ENCODE measurements at places on chromosomes 6 and 20. TPM values are rescaled to one million over a fixed set of nuclear protein-coding genes. Genes with fewer than 3 reads are reported as not detected.

GRCh38 chr6:17691925-17692538, 14.7 kb downstream of the NUP153 start:
- no peak for DNase-seq

DNA sequence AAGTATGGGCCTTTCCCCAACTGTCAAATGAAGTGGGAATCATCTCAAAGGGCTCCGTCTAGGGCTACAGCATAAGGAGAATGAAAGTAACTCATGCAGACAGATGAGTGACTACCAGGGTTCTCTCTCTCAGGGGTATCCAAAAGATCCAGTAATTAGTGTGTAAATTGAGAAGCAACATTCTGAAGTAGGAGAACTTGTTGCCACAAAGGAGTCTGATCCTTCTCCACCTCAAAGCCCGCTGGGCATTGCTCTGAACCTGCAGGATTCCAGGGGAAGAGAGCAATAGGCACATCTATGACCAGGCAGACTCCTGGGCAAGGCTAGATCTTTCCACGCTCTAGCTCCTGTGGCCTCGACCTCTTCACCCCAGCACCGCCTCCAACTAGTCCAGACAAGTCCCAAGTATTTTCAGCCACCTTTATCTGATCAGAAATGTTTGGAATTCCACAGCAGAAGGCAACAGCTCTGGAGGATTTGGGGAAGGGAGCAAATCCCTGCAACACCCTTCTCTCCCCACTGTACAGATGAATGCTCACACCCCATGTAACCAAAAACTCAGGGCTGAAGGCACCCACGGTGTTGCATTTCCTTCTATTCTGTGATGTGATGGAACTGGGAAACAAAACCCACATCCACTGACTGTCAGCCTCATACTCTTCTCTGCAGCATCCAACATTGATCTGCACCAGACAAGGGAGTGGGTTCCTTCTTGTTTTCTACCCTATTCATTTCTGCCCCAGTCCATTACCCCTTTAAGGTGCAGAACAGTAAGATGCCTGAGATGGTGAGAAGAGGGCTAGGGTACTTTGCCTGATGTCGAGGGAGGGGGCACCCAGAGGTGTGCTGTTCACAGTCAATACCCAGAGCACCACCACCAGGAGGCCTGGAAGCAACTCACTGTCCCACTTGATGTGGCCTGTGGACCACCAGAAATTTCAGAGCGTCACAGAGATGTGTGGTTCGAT, 41.0 kb downstream of the COX4I2 start:
- DNase-seq: no peak

DNA sequence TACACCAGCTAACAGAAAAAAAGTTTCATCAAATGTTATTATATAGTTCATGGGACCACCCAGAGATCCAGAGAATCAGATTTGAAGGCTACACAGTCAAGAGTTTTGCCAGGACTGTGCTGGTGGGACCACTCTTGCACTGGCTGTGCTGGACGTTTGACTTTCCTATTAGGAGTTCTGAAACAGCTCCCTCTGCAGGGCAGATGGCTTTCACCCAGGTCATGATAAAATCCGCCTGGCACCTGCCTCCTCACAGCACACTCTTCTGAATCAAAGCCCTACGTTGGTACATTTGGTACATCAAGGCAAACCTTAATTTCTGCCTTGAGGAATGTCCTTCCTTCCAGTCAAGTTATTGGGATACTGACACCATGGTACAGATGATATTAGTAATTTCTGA, 302.1 kb downstream of the ZNF217 start:
- DNase-seq: no peak

DNA sequence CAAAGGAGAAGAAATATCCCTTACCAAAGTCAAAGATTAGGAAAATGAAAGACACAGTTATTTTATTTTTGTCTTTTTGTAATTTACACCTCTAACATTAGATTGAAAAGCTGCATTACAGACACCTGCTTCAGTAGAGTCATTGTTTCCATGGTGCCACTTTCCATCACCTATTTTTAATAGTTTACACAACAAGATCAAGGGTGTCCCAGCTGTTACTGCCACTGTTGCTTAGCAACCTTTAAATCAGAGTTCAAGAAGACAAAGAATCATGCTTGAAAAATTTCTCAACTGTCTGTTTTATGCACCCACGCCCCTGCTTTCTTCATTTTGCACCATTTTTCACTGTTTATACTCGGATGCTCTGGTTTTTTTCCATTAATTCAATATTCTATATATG, 668.2 kb upstream of the GJE1 start:
- no peak for DNase-seq

DNA sequence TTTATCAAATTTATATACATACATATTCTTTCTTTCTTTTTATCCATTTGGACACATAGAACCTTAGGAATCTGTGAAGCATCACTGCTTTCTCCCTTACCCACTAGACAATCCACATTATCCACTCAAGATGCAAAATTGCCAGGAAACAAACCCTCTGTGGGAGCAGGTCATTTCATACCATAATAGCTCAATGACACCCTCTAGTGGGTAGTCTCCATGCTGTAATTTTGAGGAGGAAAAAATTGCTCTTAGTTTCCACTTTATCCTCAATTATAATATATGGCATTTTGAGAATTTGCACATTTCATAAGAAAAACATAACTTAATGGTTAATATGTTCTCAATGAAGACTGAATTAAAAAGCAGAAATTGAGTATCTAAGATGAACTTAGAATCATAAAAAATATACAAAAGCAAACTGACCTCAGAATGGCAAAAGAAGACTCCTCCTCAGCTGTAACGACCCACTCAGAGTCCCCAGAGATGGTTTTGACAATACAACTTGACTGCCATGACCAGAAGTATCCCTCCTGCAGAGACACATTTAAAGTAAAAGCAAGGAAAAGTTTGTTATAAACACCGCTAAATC, 164.1 kb downstream of the FRK start:
- no peak for DNase-seq

DNA sequence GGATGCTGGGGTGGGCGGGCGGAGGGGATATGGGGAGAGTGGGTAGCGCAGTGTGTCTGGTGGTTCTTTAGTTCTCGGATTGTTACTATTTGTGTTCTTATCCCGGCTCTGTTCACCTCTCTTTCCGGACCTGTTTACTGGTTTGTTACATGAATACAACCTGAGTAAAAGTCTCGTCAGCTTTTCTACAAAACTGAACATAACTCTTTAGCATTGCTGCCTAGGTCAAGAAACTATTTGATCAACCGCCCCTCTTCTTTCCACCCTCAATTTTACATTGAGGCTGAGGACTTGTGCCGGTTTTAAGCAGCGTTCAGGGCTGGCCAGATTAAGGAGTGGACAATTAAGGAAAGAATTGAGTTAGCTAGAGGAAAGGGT, 625 bp downstream of the ABT1 start:
- no peak for DNase-seq

DNA sequence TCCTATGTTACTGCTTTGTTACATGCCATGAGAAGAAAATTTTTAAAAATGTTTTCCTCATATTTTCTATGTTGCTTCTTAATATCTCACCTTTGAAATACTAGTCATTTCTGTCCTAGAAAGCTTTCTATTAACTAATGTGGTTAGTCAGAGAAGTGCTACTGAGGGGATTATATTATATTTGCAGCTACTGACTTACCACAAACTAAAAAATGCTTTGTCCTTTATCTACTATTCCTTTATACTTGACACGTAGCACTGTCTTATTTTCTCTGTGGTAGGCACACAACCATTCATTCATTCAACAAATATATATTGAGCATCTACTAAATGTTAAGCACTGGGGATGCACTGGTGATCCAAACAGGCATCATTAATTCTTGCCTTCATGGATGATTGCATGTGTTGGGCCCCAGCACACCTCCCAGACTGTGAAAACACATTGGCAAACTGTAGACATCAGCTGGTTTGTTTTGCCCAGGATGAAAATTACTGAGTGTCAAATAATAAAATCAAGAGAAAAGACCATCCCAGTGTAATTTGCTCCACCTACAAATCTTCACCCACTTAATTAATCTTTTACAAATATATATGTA, 10.7 kb upstream of the MLIP start:
- DNase-seq: no peak

- no peak for DNase-seq
These were observed 6.5 kb downstream of the PIM1 start for GRCh38 chr6:37176268-37177076.

DNA sequence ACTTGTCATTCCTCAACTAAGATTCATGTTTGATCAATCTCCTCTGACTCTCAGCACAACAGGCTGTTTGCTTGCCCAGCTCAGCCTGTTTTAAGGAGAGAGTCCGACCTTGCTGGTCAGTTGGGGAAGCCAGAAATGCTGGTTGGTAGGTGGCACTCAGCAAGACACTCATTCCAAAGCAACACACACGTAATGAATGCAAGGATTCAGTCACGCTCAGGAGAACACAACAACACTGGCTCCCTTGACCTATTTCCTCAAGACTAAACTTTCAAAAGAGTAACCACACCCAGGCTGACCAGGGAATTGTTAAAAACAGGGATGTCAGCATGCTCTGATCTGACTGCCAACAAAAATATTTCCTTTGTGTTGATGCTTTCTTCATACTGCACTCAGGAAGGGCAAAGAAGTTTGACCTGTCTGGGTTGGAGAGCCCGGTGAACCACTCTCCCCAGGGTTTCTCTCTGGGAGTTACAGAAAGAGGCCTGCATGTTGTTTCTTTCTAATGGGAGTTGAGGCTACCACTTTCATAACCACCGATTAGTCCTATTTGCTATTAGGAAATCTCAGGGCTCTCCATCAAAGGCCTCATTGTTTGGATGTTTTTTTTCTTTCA, 25.6 kb upstream of the PREP start:
- DNase-seq: no peak

- DNase-seq: no peak
These were observed 15.4 kb upstream of the ERVFRD-1 start for GRCh38 chr6:11126876-11127275.

DNA sequence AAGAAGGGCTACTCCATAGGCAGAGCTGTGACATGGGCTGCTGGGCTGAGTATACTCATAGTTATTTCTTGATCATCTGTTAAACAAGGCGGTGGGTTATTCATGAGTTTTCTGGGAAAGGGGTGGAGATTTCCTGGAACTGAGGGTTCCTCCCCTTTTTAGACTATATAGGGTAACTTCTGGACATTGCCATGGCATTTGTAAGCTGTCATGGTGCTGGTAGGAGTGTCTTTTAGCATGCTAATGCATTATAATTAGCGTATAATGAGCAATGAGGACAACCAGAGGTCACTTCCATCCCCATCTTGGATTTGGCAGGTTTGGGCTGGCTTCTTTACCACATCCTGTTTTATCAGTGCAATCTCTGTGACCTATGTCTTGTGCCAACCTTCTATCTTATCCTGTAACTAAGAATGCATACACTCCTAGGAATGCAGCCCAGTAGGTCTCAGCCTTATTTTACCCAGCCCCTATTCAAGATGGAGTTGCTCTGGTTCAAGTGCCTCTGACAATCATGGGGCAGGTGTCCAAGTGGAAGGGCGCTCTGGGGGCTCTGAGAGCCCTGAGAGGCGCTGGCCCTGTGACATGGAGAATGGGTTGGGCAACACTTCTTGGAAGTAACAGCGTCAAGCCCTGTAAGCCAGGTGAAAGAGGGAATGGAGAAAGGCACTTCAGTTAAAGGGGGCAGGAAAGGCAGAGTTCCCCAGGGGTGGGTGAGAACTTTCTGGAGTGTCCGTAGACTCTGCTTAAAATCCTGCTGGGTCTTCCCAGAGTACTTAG, 354.2 kb upstream of the SULF2 start:
- DNase-seq: no peak

Gene C6orf58
- 1.0 TPM for polyA plus RNA-seq

Gene SIRPD
- polyA plus RNA-seq: not detected
